ENCODE measurements at places on chromosomes 12 and 14.

DNA sequence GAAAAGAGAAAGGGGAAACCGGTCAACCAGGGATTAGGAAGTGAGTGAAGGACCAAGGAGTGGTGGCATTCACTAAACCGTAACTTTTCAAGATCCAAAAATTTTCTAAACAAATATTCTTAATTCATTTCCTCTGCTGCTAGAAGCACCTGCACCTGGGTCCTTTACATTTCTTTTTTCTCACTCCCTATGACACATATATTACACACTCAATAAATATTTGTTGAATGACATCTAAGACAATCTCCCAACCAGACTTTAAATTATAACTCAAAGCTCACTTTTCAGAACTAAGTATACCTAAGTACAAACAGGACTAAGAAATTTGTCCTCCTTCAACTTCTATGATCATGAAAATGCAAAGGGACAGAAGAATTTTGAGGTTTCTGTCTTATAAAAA, 11.1 kb downstream of the TTC5 start:
- no peak for DNase-seq

GRCh38 chr14:74257941-74258763, 18.9 kb downstream of the VSX2 start:
- no peak for DNase-seq

DNA sequence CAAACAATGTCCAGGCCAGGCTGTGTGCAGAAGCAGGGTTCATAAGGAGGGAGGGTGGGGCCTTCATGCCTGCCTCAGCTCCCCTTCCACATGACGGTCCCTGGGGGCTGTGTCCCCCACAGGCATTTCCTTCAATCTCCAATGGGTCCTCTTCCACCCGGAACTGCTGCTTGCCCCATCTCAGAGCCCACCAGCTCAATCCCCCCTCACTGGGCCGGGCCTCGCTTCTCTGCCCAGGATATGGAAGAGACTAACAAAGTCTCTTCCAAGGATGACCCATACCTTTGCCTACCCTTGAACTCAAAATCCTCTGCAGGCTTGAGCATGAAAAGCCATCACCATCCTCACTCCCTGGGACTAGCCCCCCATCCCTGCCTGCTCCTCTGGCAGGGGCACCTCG, 28.4 kb upstream of the FAM181A start:
- DNase-seq: no peak

- DNase-seq: no peak
These were observed 93.2 kb downstream of the BORCS5 start for GRCh38 chr12:12450043-12450471.

DNA sequence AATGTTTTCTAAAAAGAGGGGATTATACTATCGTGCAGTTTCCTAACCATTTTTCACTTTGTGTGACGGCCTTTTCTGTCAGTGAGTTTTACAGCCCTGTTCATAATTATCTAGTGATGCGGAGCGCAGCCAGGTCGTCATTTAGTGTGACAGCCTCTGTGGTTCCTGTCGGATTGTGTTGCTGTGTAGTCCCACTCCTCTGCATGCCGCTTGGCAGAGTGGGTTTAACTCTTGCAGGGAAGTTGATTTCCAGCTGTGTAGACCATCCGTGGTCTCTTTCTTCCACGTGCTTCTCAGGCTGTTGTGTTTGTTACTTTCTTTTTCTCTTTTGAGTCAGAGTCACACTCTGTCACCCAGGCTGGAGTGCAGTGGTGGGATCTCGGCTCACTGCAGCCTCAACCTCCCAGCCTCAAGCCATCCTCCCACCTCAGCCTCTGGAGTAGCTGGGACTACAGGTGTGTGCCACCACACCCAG, 8.6 kb downstream of the RAN start:
- DNase-seq: no peak

DNA sequence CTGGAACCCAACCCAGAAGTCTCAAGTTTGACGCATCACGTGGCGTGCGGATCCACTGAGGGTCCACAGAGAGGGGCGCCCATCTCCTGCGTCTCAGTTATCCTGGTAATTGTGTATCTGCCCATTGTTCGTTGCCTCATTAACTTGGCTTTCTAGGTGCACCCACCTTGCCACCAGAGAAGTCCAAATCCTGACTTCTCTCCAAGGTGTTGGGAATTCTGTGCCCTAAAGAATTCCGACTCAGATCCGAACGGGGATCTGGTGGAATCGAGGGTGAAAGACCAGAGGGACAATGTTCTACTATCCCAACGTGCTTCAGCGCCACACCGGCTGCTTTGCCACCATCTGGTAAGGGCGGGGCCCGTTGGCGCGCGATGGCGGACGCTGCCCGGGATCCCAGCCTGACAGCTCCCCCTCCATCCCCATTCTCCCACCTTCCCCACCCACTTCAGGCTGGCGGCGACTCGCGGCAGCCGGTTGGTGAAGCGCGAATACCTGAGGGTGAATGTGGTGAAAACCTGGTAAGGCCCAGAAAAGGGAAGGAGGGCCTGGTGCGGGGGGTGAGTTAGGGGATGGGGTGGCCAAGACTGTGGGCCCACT, 481 bp downstream of the REC8 start:
- no peak for DNase-seq

DNA sequence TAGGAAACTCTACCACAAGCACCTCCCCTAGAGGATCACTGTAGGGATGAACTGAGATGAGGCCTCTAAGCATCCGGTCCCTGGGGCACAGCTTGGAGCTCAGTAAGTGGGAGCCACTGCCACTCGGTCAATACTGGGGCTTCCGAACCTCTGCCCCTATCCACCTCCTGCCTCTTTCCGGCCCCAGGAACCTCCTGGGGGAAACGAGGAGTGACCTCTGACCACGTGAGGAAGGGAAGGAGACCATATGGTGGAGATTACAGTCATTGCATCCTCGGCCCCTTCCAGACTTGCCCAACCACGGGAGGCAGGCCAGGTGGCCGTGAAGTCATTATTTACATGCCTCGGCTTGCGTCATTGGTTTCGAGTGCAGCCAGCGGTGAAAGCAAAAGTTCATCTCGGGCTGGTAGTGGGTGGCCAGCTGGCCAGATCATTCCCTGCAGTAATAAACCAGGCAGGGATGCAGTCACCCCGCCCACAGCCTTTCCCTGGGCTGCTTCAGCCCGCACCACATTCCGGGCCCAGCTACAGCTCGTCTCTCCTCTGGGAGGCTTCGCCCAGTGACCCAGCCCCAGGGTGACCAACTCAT, 65.4 kb downstream of the C14orf132 start:
- DNase-seq: no peak

DNA sequence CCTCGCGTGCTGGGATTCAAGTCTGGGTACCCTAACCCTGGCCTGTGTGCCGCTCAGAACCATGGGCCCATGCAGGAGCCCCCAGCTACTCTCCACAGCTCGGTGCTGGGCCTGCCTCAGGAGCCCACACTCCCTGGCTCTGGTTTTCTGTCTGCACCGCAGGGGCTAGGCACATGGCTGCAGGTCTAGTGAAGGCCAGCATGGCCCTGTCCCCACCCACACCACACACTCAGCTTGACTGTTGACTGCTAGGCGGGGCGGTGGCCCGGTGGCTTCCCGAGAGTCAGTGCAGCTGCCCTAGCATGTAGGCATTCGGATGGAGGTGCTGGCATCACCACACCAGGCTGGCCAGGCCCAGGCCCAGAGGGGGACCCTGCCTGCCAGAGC, 7.9 kb downstream of the INF2 start:
- no peak for DNase-seq

- no peak for DNase-seq
These were observed 20.2 kb upstream of the KIF26A start for GRCh38 chr14:104118006-104118844.

DNA sequence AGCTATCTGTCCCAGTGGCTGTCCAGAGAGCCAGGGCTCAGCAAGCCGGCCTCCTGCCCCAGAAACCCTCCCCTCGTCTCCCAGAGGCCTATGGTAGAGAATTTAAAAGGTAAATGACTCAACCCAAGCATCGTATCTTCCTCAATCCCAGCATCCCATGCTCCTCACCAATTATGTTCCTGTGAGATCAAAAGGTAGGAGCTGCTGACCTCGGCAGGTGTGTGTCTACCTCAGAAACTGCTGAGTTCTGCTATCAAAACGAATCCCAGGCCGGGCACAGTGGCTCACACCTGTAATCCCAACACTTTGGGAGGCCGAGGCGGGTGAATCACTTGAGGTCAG, 49.3 kb downstream of the FOXN3 start:
- no peak for DNase-seq

- no peak for DNase-seq
These were observed 691 bp upstream of the OR6S1 start for GRCh38 chr14:20642182-20642581.

DNA sequence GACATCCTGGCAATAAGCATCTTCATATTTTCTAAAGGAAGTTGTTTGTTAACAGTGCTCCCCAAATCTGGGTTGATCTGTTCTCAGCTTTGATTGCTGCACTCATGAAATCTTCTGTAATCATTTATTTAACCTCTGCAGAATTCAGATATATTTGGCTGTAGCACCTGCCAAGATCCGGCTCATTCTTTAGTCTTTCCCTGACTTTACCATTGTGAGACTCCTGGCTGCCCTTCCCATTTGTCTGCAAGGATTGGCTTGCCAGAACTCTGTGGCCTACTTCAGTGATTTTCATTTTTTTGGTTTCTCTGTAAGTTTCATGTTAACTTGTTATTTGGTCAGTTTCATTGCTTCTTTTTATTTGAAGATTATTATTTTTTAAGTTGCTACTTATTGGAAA, 191.2 kb upstream of the PLXNC1 start:
- DNase-seq: no peak

DNA sequence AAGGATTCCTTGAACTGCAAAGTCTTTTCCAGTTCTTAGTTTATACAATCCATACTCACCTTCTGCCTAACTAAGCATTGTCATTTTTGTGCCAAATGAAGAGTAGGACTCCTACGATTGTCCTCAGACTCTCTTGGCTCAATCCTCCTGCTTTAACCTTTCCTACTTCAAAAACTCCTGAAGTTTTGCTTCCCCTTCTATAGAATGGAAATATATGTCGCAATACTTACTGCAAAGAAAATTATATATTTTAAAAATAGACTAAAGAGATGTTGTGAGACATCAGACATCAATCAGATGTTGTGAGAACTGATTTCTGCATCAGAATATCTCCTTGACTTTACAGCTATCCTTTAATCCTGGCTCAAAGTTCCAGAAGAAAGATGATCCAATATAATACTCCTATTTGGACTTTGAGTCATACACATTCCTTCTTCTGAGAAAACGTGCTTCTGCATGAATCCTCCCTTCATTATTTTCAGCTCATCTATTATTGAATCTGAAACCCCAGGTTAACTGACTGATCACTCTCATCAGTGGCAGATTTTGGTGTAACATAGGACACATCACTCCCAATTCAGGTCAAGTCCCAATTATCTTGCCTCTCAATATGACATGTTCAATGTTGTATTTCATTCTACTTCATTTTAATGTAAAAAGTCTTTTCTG, 48.8 kb downstream of the A2M start:
- DNase-seq: no peak

- DNase-seq: no peak
These were observed 16.6 kb upstream of the SLC38A2 start for GRCh38 chr12:46389031-46389616.

GRCh38 chr12:6330999-6331714, 10.7 kb downstream of the TNFRSF1A start:
- no peak for DNase-seq

DNA sequence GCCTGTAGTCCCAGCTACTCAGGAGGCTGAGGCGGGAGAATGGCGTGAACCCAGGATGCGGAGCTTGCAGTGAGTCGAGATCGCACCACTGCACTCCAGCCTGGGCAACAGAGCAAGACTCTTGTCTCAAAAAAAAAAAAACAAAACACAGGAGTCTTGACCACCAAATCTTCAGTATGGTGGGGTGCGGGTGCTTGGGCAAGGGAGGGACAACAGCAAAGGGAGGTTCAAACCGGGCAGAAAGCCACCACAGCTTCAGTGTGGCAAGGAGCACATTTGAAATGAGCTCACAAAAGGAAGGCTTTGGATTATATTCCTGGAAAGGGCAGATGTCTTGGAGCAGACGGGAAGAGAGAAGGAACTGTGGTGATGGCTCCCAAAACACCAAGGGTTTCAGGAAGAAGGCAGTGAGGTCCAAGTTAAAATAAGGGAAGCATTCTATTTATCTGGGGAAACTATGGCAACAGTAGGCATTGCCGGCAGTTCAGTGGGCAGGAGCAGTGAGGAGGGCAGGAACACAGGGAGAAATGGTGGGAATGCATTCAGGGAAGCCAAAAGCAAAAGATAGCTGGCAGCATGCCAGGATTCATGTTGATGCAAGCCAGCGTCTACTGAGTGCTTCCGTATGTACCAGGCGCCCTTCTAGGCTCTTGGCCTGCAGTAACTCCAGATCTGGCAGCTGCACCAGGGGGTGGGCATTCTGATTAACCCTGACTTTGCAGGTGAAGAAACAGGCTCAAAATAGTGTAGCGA, 51.0 kb upstream of the SRSF5 start:
- DNase-seq: no peak

Measured in activated CD8-positive, alpha-beta memory T cell treated with anti-CD3 and anti-CD28 coated beads for 1 hour (primary cell).